ENCODE measurements at places on chromosomes 3 and 15.

- DNase-seq = no peak
These were observed 42.9 kb downstream of the GALK2 start for GRCh38 chr15:49212897-49213296.

- peak; percentile 97 for DNase-seq
These were observed 469.1 kb downstream of the SOX2 start for GRCh38 chr3:182180654-182181385.

- DNase-seq = no peak
These were observed 52.1 kb upstream of the IQSEC1 start for GRCh38 chr3:13125092-13126015.

- no peak for DNase-seq
These were observed 52.3 kb upstream of the ADAMTS9 start for GRCh38 chr3:64739971-64740631.

DNA sequence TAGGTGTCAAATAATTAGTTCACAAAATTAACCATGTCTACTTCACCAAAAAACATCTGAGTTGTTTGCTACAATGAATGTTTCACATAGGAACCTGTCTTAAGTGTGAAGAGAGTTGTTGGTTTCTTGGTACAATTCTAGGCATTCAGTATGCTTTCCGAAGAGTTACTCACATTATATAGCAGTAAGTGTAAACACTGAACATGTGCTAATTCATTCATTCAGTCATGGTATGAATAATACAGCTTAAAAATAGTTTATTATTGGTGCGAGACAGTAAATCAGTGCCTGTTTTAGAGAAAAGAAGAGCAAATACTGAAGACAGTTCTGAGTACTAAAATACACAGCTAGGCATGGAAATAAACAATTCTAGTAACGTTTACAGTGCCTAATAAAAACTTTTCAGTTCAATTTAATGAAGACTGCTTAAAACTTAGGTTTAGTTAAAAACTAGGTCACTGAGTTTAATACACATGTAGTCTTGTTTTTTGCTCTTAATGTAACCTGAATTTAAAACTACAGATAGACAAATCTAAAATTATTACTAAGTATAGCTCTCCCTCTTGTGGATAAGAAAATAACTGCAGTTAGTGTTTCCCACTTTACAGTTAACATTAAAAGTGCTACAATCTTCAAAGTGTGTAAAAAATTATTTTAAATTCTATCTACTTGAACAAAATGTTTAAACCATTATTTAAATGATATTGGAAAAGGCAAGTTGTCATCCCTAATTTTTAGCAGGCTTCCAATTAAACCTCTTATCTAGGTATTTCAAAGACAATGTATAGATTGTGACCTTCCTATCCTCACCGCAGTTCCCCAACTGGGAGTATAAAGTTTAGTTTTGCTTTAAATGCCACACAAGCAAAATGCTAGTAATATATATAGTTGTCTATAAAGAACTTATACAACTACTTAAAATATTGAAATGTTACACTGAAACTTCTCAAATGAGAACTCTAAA, 20.1 kb upstream of the ZCWPW2 start:
- DNase-seq = peak; percentile 25

Measured in mesendoderm (in vitro differentiated cells).